Stimulated activated CD4-positive, alpha-beta T cell treated with anti-CD3 and anti-CD28 coated beads, Interleukin-1b, Interleukin-23, amount 100 ng/mL, for 48 hours (primary cell): ENCODE measurements at places on chromosomes 6 and 20.

DNA sequence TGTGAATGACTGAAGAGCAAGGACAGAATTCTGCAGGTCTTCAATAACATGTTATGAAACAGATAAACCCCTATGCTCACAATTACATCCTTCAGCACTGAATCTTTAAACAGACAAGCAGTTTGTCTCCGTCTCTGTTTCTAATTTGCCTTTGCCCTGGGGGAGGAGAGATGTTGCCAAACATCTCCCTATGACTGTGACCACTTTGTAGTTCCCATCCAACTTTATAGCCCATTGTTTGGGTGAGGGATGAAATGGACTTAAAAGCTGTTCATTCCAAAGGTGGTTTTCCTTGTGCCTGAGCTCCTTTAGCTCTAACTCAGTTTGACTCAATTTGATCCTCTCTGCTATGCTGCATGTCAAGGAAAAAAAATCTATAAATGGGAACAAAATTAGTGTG is 19.5 kb upstream of the ADTRP start:
- DNase-seq, result no peak

DNA sequence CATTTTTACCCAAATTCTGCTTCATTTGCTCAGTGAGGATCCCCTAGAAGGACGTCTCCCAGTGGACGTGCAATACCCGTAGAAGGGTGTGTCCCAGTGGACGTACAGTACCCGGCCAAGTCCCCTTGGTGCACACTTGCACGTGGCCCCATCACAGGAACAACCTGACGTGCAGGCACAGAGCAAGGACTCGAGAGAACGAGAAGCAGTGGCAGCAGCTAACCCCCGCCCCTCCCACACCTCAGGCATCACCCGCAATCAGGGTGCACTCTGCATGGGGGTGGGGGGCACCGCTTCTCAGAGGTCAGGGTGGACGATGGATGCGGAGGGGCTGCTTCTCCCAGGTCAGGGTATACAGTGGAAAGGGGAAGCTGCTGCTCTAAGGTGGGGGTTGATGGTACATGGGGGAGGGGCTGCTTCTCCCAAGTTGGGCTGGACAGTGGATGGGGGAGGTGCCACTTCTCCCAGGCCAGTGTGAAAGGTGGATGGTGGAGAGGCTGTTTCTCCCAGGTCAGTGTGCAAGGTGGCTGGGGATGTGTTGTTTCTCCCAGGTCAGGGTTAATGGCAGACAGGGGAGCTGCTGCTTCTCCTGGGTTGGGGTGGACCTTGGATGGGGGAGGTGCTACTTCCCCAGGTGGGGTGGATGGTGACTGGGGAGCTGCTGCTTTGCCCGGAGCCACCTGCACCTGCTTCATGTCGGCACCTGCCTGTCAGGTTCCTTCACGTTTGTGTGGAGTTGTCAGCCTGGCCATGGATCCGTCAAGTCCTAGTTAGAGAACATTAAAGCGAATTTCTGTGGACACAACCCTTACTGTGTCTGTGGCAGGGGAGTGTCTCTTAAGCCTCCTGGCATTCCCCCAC is 1.0 kb upstream of the THBS2 start:
- DNase-seq, result no peak

GRCh38 chr6:12586721-12587480 is 129.7 kb upstream of the PHACTR1 start:
- no peak for DNase-seq

DNA sequence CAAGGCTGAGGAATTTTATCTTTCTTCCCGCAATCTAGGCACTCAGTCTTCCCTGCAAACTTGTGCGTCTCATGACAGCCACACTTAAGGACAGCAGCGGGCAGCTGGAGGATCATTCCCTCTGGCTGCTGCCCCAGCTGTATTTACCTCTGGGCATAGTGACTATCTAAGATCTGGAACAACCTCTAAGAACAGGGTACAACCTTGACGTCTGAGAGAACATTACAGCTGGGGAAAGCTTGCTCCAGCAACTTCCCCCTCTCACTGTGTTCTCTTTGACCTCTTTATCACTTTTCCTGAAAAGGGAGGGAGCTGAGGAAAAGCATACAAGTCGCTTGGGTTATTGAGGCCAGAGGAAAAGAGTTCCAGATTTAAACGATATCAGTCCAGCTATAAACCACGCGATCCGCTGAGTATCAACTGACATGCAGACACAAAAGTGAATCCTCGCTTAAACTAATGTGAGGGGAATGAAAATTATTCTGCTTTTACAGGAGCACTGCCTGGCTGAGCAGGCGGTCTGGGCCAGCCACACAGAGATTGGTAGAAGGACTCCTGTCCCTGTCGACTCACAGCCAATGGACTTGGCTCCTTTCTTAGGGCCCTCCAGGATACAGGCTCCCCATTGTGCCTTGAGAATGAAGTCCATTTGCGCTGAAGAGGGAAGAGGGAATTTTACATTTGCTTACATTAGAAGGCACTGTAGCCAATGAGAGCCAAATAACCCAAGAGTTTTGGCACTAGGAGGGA is 153.3 kb downstream of the QRSL1 start:
- DNase-seq, result no peak

- DNase-seq, result no peak
Measured at GRCh38 chr6:33717934-33718455, 6.5 kb upstream of the UQCC2 start.

GRCh38 chr20:10132387-10132786 is 86.2 kb upstream of the SNAP25 start:
- DNase-seq, result no peak

DNA sequence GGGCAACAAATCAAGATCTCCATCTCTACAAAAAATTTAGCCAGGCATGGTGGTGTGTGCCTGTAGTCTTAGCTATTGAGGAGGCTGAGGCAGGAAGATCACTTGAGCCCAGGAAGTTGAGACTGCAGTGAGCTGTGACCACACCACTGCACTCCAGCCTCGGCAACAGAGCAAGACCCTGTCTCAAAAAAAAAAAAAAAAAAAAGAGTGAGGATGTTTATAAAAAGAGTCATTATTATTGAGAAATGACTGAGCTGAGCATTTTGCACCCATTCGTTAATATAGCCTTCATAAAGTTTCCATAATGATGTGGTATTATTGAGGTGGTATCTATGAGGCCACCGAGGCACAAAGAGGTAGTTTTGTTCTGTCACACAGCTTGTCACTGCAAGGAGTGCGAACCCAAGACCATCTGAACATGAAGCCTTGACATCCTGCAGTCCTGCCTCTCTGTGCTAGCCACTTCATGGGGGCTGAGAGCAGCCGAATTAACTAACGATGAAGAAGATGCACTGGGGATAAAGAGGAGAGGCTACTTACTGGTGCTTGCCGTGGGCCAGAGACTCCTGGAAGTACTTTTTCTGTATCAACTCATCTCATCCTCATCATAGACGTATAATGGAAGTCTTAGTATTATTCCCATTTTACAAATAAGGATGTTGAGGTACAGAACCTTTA is 175.5 kb downstream of the BCAS1 start:
- no peak for DNase-seq

GRCh38 chr20:36304786-36305495 is 1.2 kb upstream of the DLGAP4 start:
- DNase-seq, result no peak

DNA sequence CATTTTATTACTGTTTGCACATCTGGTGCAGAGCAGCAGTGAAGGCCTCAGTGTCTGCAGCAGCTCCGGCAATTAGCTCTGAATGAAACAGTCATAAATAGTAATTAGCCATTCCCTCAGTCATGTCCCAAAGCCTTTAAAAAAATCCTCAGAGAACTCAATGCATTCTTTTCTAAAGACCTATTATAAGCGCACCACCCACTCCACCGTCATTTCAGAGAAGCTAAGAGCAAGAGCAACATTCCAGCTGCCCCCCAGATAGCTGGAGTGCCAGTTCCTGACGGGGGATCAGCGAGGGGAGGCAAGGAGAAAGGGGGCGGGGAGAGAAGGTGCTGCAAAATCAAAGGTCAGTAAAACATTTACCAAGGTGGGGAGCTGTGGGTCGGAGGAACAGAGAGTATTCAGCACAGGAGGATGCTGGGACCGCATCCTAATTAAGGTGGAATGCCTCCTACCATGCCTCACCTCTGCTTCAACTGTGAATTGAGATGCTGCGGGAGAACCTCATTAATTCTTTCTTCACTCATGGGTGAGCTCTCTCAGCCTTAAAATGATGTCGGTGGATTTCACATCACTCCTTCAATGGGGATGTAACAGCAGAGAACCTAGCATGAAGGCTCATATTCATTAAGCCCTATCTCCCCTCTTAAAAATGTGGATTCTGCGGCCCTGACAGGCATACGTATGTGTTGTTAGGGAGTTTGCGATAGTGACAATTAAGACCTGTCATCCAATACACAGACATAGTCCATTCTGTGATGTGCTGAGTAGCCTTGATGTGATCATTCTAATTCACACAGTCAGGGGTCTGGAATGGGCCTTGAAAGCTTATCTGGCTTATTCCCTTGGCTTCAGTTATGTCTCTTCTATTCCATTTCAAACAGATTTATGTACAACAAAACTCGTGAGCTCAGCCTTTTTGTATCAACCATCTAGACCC is 469.5 kb upstream of the NRSN1 start:
- no peak for DNase-seq

DNA sequence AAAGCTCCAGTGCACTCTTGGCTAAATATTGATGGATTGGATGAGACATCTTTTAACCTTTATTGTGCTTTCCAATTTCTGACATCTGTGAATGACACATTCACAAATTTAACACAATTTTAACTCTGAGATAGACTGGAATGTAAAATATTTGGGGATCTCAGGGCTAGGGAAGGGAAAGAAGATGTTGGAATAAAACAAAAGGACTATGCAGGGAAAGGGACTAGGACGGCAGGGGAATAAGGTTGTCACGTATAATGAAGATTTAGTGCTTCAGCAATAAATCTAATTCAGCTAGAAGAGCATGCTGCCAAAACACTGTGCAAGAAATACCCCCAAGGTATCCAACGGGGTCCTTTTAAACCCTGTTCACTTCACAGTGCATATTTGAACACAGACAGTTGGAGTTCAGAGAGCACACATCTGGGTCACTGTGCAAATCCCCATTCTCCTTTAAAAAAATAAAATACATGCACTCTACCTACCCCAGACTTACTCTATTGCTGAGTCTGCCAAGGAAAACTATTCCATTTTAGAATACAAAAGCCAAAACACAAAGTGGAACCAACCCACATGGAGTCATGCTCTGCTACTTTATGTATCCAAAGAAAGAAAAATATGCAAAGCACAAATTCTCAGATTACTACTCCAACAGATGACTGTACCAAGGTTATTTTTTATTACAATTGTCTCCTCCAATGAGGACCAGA is 151.0 kb upstream of the RSPO3 start:
- no peak for DNase-seq

DNA sequence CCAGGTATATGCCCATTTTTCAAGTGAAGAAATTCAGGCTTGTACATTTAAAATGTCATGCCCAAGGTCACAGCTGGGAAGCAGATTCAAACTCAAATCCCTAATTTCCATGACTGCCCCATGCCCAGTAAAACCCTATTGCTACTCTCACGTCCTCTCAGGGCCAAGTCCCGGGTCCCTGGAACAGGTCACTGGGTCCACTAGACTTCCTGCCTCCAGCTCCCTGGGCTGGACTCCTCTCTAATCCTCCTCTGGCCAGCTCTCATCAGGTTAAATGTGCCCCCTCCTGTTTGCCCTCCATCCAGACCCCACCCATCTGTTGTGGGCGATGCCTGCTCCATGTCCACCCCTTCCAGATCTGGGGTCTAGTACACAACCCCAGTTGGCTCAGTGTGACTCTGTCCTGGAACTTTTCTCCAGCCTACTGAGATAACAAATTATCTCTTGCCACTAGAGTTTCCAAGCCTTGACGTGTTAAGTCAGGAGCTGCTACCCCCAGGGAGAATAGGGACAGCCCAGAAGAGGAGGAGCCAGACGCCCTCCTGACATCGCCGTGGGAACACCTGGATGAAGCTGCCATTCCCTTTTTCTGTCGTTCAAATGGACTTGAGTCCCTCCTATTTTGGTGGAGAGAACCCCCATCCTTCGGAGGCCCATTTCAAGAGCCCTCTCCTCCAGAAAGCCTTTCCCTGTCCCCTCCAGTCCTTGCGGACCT is 3.7 kb upstream of the SPDEF start:
- DNase-seq, result no peak

DNA sequence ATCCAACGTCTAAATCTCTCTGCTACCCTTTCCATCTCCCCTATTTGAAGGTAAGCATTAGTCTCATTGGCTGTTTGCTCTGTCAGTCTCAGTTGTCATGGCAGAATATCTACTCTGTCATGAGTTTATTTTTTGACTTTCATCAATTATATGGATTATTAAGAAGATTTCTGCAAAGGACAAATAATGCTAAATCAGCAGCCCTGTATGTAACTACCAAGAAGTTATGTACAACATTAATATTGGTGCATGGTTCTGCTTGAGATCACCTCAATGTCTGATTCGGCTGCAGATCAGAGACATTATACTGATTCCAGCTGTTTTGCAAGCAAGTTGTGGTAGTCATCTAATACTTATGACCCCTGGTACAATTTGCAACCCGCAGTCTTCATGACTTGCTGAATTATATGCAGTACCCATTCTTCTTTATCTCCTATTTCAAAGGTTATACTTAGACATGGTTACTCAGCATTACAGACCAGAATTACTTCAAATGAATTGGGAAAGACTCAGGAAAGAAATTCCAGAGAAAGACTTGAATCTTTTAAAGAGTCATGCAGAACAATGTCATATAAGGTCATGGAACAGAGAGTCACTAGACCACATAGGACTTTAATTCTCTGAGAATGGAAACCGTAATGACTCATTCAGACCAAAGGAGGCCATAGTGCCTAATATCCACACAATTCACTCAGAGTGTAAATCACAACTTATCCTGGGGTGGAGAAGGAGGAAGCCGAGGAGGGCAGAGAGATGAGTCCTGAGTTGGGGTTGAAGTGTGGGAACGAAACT is 201.4 kb downstream of the IBTK start:
- DNase-seq, result no peak

- no peak for DNase-seq
Measured at GRCh38 chr6:168132531-168133167, 53.6 kb upstream of the FRMD1 start.

GRCh38 chr20:63691711-63692435 is 4.6 kb upstream of the TNFRSF6B start:
- DNase-seq, result no peak

DNA sequence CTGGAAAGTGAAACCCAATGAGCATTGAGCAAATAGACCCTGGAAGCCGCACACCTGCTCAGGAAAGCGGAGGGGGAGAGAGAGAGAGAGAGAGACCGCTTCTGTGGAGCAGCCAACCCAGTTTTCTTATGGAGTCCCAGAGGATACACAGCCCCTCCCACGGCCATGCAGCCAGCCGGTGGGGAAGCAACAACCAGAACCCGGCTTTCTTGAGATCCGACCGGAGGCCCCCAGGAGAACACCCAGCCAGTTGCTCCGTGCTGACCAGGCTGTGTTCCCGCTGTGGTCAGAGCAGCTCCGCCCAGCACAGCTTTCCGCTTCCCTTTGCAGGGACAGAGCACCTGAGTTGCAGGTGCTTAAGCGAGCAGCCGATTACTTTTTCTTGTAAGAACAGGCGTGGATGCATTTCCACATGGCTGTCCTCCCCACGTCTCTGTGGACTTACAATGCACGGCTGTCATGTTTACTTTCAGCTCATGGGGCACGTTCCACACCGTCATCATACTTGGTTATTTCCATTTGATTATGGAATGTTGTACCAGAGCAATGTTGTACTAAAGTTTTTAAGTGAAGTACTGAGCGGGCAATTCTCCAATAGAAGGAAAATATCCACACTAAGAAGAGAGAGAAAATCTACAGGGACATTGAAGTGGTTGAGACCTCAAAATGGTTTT is 381.9 kb downstream of the THBS2 start:
- no peak for DNase-seq
